ENCODE measurements at places on chromosomes 3 and 15. TPM values are rescaled to one million over a fixed set of nuclear protein-coding genes. Genes with fewer than 3 reads are reported as not detected.

The STAB1 gene
- total RNA-seq, result 136 TPM

The INO80 gene
- 14.2 TPM for total RNA-seq

The POMGNT2 gene
- 3.3 TPM for total RNA-seq

The TRANK1 gene
- 4.0 TPM for total RNA-seq

The GRAMD2A gene
- total RNA-seq, result under 0.01 TPM

The OXTR gene
- total RNA-seq, result 2.8 TPM

The ST3GAL6 gene
- 24.8 TPM for total RNA-seq

The RARRES1 gene
- total RNA-seq, result 2.4 TPM

The KBTBD8 gene
- 1.5 TPM for total RNA-seq

The BCHE gene
- total RNA-seq, result 36.5 TPM

The GRK7 gene
- not detected for total RNA-seq

The COL8A1 gene
- total RNA-seq, result 235 TPM

The KIF15 gene
- 1.6 TPM for total RNA-seq

The ECT2 gene
- 18.5 TPM for total RNA-seq

The CFAP20DC gene
- total RNA-seq, result 0.65 TPM

The SH3GL3 gene
- total RNA-seq, result under 0.01 TPM

Data from lung microvascular endothelial cell (primary cell).